ENCODE measurements at places on chromosomes 12 and 14. TPM values are rescaled to one million over a fixed set of nuclear protein-coding genes. Genes with fewer than 3 reads are reported as not detected.

DNA sequence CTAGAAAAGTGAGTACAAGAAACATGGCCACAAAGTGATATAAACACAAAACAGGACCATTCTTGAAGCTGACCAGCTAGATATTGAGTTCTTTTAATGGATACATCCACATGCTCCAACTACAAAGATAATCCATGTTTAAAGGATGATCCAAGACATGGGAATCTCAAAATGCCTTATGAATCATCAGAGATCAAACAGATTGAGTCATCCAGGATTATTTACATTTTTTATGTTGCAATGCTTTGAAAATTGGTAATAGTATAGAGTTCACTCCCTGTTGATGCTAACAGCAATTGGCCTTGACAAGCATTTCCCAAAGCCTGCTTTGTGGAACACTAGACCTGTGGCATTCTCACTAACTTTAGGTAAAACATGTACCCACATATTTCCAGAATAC lies 293.0 kb upstream of the TBX3 start:
- peak; percentile 41 for DNase-seq

DNA sequence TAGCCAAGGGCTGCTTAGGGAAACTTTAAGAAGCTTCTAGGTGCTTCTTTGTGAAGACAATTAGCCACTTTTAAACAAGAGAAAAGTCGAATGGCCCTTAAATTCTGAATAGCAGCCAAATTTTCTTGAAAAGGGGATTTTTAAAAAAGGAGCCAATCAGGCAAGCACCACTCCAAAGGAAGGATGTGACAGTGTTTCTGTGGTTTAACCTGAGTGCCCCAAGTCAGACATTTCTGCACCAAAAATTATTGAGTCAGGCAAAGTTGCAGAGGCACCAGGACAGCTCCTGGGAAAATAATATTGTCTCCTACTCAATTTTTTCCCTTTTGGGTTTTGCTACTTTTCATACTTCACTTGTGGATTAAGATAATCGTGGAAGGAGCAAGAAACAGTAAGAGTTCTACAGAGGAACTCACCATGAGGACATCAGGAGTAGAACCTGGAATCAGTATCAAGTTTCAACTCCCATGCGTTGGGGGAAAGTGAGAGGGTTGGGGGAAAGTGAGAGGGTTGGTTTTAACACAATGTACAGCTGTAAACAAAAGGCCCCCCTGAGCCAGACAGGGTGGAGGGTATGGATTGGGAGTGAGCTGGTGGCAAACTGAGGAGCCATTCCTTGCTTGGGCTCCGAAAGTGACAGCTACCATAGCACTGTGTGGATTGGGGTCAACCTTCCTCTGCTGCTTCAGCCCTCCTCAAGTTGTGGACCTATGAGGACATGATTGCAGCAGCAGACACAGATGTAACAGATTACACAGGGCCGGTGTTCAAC lies 90.8 kb downstream of the SLC38A1 start:
- DNase-seq = no peak

- no peak for DNase-seq
Observed at GRCh38 chr12:51865757-51866270, 17.3 kb upstream of the FIGNL2 start.

GRCh38 chr12:113770389-113770865 lies 195.7 kb downstream of the RBM19 start:
- no peak for DNase-seq

DNA sequence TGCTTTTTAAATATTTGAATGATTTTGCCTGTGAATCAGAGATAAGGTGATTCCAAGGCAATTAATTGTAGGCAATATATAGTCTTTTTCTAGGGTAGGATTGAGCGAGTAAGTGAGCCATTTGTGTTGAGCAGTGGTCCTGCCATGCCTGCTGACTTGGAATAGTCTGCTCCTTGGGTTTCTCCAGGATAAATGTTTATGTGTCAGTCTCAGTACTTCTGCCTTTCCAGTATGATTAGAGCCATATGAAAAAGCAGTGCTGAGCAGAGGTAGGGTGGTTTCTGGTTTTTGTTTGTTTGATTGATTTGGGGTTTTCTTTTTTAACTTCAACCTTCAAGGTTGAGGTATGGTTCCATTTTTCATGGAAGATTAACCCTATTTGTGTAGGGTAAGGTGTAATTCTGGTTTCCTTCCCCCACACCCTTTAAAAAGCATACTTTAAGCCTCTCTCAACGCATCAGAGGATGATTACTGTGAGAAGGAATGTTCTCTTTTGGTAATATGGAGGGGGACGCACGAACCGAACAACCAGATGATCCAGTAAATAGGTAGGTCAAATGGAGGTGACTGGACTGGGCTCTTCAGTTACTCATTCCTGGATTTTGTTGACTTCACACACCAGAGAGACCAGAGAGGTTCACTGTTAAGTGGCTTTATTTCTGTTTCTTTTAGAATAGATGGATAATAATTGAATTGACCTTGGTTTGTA lies 22.7 kb downstream of the FRMD6 start:
- DNase-seq = peak; percentile 61

CLEC4D gene
- total RNA-seq = not detected

DNA sequence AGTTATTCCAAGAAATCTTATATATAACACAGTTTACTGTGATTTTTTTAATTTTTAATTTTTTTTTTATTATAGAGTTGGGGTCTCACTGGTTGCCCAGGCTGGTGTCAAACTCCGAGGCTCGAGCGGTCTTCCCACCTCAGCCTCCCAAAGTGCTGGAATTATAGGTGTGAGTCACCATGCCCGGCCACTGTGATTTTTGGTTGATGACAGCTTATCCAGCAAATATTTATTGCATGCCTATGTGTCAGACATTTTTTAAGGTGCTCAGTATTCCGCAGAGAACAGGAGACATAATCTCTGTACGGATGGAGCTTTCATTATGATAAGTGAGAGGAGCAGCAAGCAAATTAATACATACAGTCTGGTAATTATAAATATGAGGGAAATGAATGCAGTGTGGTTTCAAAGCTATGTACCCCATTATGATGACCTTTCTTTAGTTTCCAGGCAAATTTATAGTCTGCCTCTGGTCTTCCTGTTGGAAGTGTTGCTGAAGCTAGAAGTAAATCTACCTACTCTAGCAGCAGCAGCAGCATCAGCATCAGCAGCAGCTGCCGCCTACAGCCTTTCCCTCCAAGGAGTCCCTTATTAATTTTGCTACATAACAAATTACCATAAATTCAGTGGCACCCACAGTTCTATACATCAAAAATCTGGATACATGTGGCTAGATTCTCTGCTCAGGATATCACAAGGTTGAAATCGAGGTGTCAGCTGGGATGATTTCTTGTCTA lies 32.3 kb downstream of the FRS2 start:
- DNase-seq = peak; percentile 81

C12orf56 gene
- total RNA-seq = not detected

GRCh38 chr12:57983858-57984505 lies 42.6 kb downstream of the ATP23 start:
- DNase-seq = no peak

DNA sequence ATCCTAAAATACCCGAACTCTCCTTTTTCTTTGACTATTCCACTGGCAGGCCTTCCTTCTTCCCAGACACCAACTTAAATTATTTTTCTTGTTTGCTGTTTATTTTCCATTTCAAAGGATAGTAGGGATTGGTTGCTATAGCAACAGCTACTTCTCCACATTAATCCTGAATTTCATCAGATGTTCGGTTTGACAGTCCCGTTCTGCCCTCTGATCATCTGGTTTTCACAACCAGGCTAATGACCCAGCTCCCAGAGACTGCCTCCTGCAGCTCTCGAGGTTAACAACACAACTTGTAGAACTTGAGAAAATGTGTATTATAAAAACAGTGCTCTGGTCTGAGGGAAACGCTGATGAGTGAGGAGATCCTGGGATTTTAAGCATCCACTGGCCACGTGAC lies 45.5 kb downstream of the NUAK1 start:
- DNase-seq = no peak

NKX2-1 gene
- not detected for total RNA-seq

GRCh38 chr14:90979515-90979914 lies 80.9 kb downstream of the RPS6KA5 start:
- no peak for DNase-seq

CAND1 gene
- total RNA-seq = 162 TPM

CBLN3 gene
- total RNA-seq = 4.7 TPM

DNA sequence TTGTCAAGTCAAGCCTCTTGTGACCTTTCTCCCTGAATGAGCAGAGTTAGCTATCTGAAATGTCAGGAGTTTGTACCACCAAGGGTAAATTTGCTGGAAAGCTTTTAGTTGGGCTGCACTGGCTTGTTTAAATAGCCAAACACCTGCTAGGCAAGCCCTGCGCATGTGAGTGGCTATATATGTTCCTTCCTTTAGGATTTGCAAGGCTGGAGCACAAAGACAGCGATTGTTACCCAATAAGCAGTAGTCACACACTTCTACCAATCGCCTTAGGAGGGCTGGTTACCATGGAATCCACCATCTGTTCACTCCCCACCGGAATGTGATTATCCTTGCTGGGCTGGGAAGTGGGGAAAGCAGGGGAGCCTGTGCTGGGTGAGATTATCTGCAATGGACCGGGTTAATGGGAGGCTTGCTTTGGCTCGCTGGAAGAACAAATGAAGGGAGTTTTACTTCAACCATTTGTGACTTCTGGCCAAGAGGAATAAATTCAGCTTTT lies 102.5 kb downstream of the FGD4 start:
- DNase-seq = peak; percentile 14

WNK1 gene
- 79.5 TPM for total RNA-seq
